M059J (cell line): ENCODE measurements at places on chromosomes 5 and 9.

GRCh38 chr9:79610791-79611614, 39.2 kb downstream of the TLE4 start:
- peak; percentile 97 for DNase-seq

GRCh38 chr5:108615216-108615615, 132.5 kb upstream of the FER start:
- DNase-seq, result no peak

GRCh38 chr5:130104895-130105688, 200.8 kb downstream of the CHSY3 start:
- DNase-seq, result no peak

GRCh38 chr9:93475108-93475507, 21.7 kb upstream of the FAM120AOS start:
- no peak for DNase-seq

GRCh38 chr9:112699230-112699629, 18.7 kb downstream of the INIP start:
- DNase-seq, result no peak

DNA sequence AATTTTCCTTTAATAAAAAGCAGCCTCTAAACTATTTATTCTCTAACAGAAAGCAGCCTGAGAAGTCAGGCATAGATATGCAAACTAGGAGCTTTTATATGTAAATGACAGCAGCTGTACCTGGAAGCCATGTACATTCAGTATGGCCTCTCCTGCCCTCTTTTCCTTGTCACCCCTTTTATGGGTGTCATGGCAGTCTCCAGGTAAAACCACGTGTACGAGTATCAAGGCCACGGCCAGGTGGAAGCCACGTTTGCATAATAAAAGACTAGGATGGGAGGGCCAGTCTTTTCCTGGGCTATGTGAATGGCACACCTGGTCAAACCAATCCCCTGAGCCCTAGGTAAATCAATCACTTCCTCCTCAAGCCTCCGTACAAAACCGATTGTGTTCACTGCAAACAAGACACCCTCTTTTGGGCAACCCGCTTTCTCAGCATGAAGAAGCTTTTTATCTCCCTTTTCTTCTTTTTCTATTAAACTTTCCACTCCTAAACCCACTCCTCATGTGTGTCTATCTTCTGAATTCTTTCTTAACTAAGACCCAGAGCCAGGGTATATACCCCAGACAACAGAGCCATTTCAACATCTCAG, 419.5 kb upstream of the CTNND2 start:
- no peak for DNase-seq

- DNase-seq, result peak; percentile 79
Observed at GRCh38 chr5:174825587-174825986, 101.2 kb downstream of the MSX2 start.

DNA sequence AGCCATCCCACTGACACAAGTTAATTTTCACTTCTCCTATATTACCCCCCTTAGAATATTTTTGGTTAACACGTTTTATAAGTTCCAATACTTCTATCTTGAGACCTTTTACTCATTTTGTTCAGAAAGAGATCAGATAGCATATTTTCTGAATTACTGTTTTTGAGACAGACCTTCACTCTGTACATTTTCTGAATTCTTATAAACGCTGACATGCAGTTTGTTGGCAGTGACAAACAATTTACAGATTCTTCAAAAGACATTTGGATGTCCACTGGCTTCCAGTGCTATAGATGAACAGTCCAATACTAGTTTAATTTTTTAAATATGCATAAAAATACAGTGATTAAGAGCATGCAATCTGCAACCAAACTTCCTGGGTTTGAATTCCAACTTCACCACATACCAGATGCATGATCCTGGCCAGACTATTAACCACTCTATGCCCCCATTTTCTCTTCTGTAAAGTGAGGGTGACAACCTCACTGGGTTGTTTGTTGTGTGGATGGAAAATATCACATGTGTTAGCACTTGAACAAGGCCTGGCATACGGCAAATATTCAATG, 142.1 kb downstream of the AGTPBP1 start:
- no peak for DNase-seq

- DNase-seq, result peak; percentile 35
Observed at GRCh38 chr5:65152131-65152530, 329.6 kb downstream of the ADAMTS6 start.

GRCh38 chr5:170249355-170249754, 16.6 kb downstream of the C5orf58 start:
- no peak for DNase-seq

- DNase-seq, result peak; percentile 72
Observed at GRCh38 chr5:43000111-43000840, 39.8 kb downstream of the ANXA2R start.

GRCh38 chr9:36401164-36401740, 1.2 kb upstream of the RNF38 start:
- no peak for DNase-seq

GRCh38 chr5:27773636-27774035, 735.2 kb upstream of the CDH9 start:
- no peak for DNase-seq

- DNase-seq, result peak; percentile 60
Observed at GRCh38 chr5:135457424-135458071, 5.4 kb upstream of the TIFAB start.

DNA sequence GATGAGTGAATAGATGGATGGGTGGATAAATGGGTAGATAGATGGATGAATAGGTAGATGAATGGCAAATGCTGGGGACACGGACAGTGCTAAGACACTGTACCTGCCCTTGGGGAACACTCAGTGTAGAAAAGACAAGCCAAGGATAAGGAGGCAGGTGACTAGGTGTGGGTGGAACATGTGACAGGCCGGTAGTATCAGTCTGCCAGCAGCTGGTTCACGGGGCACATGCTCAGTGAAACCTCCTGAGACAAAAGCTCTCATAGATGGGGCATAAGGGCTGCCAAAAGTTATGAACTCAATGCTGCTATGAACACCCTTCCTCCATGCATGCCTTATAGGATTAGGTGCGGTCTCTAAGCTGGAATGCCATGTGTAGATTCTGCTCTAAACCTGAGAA, 71.0 kb downstream of the C5orf15 start:
- DNase-seq, result no peak

DNA sequence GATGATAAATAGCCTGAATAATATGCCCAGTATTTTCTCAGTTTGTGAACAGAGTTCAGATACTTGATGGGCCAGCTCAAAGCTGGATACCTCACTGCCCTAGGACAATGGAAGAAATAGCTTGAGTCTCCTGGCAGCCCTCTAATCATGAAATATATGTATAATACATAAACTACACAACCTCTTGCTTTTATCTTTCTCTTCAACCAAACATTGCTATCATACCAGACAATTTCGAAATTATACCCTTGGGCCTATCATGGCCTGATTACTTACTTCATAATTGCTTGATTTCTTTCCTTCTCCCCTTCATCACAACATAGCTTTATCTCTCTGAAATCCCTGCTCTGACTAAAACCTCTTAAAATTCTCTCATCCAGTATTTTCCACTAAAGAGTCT, 1144.9 kb upstream of the C9orf72 start:
- no peak for DNase-seq

- peak; percentile 22 for DNase-seq
Observed at GRCh38 chr9:15543047-15543813, 9.6 kb upstream of the CCDC171 start.
